Foreskin fibroblast (primary cell): ENCODE measurements at places on chromosomes 3 and 15.
A peak's percentile ranks its signal among the peaks of the same experiment; 100 is the strongest.

DNA sequence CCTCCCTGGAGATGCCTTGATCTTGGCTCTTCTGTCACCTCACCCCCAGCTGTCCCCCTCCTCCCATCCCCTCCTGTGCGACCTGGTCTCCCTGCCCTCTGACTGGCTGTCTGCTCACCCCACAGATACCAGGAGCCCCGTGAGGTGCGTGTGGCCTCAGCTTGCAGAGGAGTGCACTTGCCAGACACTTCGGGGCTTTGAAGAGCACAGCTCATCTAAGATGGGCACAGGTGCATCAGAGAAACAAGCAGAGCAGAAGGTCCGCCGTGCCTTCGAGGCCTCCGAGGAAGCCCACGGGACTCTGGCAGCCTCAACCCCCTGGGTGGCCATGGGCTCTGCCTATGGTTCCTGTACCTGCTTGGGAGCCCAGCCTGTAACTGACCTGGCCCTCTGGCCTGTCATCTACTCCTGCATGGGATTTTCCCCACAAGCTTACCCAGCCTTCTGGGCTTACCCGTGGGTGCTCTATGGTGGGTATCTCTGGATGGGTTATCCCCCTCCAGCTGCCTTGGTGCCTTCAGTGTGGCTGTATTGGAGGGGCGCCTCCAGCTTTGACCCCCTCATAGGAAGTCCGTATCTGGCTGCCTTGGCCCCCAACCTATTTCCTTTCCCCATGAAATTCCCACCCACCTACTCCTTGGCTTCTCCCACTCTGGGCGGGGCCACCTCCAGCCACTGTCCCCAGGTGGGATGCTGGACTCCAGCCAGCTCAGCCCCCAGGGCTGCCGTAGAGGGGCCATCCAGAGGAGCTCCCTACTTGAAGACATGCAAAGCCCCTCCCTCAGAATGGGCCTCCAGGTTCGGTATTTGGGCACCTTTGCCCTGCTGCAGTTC, 3.8 kb downstream of the PRR23E start:
- DNase-seq = no peak

- no peak for DNase-seq
Observed at GRCh38 chr15:79919090-79919748, 22.4 kb upstream of the MTHFS start.

DNA sequence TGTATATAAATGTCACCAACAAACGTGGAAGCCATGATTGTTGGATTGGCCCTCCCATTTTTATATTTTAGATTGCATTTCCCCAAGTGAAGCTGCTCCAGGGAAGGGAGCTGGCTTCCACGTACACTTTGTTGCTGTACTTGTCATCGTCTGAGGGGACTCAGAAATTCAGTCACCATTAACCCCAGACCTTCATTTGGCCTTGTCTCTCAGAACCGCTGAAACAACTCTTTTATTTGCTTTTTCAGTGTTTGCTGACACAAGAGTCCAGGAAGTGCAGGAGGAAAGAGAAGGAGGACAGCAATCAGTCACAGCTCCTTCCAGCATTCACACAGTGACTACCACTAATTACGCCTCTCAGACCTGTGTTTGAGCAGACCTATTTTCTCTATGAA, 276.5 kb downstream of the TBL1XR1 start:
- no peak for DNase-seq

DNA sequence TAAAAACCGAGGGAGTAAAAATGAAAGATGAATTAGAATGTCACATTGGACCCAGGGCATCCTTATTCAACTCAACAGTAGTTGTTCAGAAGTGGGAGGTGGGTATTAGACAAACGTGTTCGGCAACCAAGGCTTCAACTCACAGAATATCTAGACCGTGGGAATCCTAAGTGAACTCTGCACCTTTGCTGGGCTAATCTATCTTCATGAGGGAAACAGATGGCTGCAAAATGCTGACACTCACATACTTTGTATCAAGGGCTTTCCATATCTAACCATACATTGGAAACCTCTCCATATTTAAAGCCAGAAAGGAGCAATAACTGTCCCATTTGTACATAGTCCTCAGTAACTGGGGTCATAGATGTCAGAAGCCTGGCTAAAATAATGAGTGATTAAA, 20.9 kb downstream of the PLSCR1 start:
- DNase-seq = no peak

GRCh38 chr15:71601038-71601834, 209.1 kb upstream of the NR2E3 start:
- peak; percentile 31 for DNase-seq

GRCh38 chr3:184748219-184749135, 36.6 kb upstream of the MAGEF1 start:
- DNase-seq = peak; percentile 43

GRCh38 chr3:101842245-101842934, 6.9 kb upstream of the NFKBIZ start:
- DNase-seq = no peak

GRCh38 chr3:115825046-115825445, 201.7 kb downstream of the GAP43 start:
- peak; percentile 30 for DNase-seq

GRCh38 chr3:187799942-187800641, 54.8 kb upstream of the BCL6 start:
- no peak for DNase-seq

- DNase-seq = no peak
Observed at GRCh38 chr3:17340693-17341092, 401.7 kb downstream of the TBC1D5 start.

- no peak for DNase-seq
Observed at GRCh38 chr3:140553591-140553990, 124.3 kb upstream of the TRIM42 start.

- DNase-seq = no peak
Observed at GRCh38 chr3:9022305-9023225, 59.3 kb upstream of the RAD18 start.

GRCh38 chr3:168813225-168813802, 717.6 kb upstream of the GOLIM4 start:
- no peak for DNase-seq

DNA sequence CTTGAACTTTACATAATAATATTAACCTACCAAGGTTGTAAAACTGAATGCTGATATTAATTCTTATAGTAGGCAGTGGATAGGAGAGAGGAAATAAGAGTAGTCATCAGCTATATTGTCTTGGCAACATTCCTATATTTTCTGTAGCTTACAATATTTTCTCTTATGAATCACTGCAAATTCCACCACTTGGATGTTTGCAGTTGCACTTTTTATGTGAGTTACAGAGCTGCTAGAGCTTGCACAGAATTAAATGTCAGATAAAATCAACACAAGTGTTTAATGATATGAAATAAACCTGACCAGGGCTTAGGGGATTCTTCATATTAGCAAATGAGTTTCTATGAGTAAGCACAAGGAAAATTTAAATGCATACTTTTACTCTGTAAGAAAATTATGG, 1710.1 kb downstream of the SI start:
- DNase-seq = no peak

DNA sequence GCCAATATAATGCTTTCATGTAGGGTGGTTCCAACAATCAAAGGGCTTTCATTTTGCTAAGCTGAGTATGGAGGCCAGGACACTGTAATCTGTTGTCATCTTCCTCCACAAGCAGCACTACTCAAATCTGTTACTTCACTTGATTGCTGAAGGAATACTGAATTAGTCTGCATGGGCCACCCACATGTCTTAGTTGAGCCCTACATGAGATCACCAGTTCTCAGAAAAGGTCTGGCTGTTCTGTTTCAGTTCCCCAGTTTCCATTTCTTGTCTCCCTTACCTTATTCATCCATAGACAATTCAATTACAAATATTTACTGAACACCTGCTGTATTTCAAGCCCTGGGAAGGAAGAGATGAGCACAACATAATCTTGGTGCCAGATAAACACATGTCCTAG, 119.2 kb downstream of the FHIT start:
- no peak for DNase-seq

- DNase-seq = peak; percentile 90
Observed at GRCh38 chr3:25427942-25428788, at the start of gene RARB. TSS of gene RARB (plus strand) at chr3:25428263. CDS start at chr3:25428732, 469 bp downstream.

DNA sequence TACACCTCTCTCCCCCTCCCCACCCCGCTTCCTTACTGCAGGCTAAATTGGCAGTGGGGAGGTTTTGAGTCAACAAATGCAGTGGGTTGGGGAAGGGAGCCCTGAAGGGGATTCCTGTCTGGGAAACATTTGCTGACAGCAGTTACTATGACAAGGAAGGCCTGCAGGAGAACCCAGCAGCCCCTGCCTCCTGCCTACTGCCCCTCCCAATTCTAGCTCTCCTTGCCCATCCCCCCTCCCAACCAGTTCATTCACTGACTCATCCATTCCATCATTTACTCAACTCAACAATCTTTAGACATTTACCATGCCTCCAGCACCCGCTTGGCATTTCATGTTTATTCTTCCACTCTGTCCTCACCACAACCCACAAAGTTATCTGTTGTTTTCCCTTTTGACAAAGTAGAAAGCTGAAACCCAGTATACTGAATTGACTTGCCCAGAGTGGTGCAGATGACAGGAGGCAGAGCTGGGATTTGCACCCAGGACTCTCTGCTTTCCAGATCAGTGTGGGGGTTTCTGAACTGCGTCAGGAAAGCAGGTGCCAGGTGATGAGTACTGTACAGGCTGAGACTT, 75.0 kb downstream of the MAGEF1 start:
- DNase-seq = peak; percentile 46

- DNase-seq = no peak
Observed at GRCh38 chr3:156424758-156425157, 130.2 kb downstream of the SSR3 start.

- DNase-seq = no peak
Observed at GRCh38 chr3:152350776-152351175, 82.0 kb downstream of the MBNL1 start.

DNA sequence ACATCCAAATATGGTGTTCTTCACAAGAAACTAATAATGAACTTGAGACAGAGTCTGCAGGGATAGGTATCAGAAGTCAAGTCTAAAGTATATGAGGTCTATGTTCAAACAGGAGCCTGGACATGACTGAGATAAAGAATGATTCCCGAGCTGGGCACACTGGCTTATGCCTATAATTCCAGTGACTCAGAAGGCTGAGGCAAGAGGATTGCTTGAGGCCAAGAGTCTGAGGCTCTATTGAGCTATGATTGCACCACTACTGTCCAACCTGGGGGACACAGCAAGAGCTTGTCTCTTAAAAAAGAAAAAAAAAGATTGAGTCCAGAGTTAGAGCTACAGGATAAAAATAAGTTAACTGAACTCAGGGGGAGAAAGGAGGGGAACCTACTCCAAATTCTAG, 246.5 kb downstream of the LRRN1 start:
- no peak for DNase-seq

DNA sequence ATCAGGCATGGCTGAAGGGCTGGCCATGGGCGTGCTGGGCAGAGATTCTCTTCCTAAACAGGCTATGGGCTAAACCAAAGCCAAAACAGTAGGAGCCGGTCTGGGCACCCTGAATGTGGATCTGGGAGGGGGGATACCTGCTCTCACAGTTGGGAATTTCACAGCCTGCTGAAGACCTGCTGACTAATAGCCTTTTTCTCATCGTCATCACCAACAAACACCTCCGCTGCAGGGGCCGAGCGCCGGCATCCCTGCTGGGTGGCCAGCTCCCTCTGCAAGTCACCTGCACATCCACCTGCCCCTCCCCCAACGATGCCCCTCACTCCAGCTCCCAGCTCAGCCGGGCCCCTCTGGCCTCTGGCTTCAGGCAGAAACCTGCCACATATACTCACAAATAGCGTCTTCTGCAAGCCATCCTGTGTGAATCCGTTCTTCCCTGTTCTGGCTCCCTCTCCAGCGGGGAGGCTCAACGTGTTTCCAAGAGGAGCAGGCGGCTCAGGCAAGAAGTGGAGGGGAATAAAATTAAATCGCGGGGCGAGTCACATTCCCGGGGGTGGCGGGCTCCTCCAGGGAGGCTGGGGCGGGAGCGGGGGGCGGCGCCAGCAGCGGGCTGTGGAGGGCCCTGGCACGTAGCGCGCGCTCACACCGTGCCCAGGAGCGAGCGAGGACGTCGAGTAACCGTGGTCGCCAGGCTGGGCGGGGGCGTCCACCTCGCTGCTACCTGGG, 466 bp downstream of the IQSEC1 start:
- no peak for DNase-seq

DNA sequence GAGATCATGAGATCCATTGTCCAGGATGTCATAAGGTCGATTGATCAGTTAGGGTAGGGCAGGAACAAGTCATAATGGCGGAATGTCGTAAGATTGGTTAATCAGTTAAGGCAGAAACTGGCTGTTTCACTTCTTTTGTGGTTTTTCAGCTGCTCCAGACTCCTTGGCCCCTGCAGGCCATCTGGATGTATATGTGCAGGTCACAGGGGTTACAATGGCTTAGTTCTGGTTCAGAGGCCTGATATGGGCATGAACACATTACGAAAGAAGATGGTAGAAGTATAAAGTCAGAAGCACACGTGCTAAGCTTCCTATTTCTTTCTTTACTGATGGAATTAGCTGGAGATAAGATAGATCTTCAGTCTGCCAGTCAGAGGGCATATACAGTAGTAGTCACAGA, 315.4 kb upstream of the LRRC3B start:
- no peak for DNase-seq

DNA sequence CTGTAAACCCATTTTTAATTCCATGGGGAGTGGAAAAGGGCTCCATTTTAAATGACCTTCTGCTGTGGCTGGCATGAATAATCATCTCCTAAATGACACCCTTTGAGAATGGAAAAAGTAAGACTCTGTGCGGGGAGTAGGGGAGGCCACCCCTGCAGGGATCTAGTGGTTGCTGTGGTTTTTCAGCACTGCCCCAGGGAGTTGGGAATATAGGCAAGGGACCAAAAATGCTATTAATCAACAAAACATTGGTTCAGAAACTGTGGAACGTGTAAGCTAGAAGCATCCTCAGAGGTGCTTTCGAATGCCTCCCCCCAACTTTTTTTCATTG, 30.1 kb upstream of the ADAMTS7 start:
- DNase-seq = no peak

DNA sequence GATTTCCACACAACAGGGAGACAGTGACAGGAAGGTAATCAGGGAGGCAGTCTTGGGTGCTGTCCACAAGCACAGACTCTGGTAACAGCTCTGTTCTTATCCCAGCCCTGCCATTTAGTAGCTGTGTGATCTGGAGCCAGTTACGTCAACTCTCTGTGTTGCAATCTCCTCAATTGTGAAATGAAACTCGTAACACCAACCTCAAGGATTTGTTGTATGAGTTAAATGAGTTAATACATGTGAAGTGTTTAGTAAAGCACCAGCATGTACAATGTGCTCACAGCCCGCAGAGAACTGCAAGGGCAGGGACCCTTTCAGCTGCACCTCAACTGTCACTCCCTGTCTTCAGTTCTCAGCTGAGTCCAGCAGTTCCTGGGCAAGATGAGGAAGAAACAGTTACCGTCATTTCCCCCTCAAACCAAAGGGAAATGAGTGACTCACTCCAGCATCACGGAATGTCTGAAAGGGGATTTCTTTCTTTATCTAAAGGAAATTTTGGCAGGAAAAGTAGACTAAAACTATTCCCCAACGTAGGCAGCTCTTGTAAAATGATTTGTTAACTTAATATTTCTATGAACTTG, 39.9 kb upstream of the MB21D2 start:
- DNase-seq = peak; percentile 86
